B cell (primary cell): ENCODE measurements at places on chromosomes 5 and 9. TPM values are rescaled to one million over a fixed set of nuclear protein-coding genes. Genes with fewer than 3 reads are reported as not detected.
A peak's percentile ranks its signal among the peaks of the same experiment; 100 is the strongest.

TLR4 gene
- total RNA-seq: 3.7 and 4.5 TPM in 2 replicates

GRCh38 chr9:90830977-90831376, 29.4 kb downstream of the SYK start:
- DNase-seq: peak; percentile 85

DNA sequence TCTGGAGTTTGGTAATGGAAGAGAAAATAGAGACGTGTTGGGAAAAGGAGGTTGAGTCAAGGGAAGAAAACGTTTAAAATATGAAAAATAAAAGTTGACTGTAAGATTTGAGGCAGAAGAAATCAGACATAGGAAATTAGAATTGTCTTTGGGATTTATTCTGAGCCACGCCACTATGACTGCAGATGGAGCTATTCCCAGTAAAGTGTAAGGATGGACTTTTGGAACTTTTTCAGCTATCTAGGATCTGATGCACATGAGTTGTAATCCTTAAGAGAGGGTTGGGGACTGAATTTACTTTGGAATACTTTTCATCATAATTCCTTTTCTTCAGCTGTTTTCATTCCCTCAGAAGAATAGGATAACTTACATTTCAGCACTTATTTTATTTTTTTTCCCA, 336.7 kb downstream of the FAM170A start:
- DNase-seq: no peak

GRCh38 chr5:129082225-129083136, 12.1 kb upstream of the ISOC1 start:
- DNase-seq: no peak

DNA sequence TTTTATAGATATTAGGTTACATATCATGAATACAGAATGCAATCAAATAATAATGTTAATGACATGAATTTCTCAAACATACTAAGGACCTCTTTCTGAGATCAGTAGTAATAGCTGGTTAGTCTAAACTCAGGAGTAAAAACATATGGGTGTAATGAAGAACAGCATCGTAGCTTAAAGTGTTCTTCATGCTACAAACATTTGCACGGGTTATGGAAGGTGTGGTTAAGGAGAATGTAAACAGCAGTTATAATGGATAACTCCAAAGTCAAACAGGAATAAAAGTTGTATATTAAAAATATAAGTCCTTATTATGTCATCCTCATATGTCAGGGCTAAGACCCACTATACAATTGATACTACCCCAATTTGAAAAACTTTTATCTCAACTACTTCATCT, 112.5 kb downstream of the RICTOR start:
- DNase-seq: no peak
